Central memory CD4-positive, alpha-beta T cell (primary cell): ENCODE measurements at places on chromosomes 7 and 10.

DNA sequence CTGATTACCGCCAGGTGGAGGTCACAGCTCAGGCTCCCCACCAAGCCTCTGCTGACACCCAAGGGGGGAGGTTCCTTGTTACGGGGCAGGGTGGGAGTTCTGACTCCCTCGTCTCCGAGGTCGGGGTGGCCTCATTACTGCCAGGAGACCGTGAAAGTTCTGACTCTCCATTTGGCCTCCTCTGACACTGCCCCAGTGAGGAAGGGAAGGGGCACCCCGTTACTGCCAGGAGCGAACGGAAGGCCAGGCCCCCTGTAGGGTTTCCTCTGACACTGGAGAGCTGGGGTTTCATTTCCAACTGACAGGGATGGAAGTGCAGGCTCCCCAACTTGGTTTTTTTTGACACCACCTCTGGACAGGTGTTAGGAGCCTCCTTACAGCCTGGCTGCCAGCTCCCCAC is 138.1 kb upstream of the EEPD1 start:
- no peak for DNase-seq

DNA sequence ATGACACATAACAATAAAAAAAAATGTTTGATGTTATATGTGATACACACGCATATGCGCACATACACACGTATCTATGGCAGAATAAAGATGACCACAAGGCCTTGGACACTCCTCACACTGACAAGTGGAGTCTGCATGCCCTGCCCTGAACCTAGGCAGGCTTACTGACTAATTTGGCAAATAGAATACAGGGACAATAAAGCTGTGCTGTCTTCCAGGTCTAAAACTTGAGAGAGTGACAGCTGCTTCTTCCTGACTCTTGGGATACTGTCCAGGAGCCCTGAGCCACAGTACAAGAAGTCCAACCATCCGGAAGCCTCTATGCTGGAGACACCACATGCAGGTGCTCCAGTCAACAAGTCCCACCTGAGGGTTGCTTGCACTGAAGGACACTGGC is 20.3 kb downstream of the PARD3 start:
- no peak for DNase-seq

DNA sequence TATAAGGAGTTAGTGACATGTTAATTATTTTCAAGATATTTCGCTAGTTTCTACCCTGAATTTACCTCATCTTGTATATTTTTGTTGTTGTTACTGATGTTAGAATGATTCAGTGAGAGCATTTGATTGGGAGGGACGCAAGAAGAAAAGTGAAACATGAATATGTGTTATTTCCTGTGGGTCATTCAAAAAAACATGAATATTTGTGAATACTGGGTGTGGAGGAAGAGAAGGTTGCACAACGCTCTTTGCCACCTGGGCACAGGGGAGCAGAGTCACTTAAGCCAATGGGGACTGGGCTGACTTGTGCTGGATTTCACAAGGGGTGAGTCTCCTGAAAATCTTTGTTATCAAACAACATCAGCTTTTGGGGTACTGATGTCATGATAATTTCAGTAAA is 39.5 kb downstream of the AGK start:
- no peak for DNase-seq

DNA sequence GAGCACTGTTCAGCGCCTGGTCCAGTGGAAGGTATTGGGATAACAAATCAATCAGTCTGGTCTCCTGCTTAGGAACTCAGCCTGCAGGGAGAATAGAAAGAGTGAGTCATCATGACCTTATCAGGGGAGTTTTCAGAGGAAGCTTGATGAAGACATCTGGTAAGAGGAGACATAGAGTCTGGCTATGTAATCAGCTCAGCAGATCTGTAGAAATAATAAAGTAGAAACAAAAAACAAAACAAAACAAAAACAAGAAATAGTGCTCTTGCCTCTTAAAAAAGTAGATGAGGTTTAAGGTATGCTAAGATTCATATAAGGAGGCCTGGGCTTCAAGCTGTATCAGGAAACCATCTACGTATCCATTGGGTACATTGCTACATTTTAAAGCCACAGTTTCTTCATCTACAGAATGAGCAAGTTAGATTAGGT is 14.4 kb downstream of the TAS2R41 start:
- DNase-seq = no peak

DNA sequence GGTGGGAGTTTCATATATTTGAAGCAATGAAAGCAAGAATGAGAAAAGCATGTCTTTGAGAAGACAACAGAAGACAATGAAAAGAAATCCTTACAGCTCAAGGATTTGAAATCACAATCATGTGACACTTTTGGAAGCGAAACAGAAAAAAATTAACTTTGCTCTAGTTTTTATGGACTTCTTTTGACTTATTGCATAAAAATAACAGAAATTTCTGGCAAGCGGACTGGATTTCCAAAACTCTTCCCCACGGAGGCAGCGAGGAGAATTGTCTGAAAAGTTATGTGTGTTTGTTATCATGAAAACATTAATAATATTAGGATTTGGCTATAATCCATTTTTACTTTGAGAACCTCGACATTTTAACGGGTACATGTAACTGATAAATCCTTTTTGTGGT is 223.3 kb downstream of the LRMDA start:
- DNase-seq = no peak

GRCh38 chr7:69692611-69693010 is 94.3 kb downstream of the AUTS2 start:
- DNase-seq = no peak

GRCh38 chr10:72639441-72639873 is 13.6 kb upstream of the MICU1 start:
- DNase-seq = no peak

DNA sequence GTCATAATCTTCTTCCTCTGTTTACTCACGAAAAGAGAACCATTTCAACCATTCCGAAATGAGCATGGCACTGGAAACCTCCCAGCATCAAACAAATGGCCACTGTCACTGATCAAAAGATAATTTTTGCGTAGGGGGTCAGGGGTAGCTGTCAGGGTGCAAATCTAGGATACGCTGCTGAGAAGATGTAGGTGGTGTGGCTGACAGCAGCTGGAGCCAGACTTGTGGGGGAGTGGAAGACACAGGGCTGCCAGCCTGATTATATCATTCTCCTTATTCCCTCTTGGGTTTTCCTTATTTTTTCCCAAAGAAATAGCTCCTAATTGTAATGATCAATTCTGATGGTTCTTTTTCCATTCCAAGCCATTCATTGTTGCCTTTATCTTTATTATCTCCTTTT is 266.1 kb downstream of the SORCS1 start:
- DNase-seq = no peak

- DNase-seq = no peak
Measured at GRCh38 chr10:91185239-91185875, 35.1 kb upstream of the PCGF5 start.

DNA sequence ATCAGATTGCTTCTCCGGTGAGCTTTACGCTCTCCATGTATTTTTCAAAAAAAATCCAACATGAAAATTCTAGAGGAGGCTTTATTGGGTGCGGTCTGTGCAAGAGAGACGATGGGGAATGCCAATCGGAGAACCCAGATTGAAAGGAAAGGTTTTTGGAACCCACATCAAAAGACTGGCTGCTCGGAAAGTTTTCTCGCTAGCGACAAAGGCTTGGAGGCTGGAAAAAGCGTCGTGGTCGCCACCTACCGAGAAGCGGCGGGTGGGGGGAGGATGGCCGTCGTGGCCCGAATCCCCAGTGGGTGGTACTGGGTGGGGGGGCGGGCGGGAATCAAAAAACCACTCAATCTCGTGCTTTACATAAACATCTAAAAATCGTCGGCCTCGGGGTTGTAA is 1.1 kb upstream of the GTF2I start:
- DNase-seq = peak; percentile 48

DNA sequence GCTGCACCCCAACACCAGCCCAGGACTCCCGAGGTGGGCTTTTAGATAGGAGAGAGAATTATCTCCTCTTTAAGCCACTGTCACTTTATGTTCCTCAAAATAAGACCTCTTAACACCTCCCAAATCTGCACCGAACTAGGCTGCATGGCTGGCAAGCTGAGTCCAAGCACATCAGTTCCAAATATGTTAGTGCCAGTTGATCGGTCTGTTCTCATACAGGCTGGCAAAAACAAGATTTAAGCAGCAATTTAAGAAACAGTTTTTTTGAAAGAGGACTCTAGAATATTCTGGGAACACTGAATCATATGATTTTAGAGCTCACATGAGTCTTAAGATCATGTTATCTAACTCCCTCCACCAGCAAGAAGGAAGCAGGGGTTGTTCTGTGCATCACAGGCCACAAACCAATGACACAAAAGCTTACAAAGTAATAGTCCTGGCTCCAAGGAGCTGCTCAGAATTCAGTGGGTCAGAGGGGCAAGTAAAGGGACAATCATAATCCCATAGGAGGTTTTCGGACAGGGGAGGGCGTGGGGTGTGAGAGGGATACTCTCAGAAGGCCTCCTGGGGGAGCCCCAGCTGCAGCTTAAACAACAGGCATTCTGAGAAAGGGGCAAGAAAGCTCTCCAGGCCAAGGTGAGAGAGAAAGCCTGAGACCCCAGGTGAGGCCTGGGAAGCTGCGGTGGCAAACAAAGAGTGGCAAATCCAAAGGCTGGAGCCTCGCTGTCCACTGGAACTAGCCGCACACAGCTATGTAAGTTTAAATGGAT is 7.1 kb downstream of the COBL start:
- DNase-seq = no peak

- no peak for DNase-seq
Measured at GRCh38 chr7:128115336-128115820, 84.1 kb upstream of the LRRC4 start.

DNA sequence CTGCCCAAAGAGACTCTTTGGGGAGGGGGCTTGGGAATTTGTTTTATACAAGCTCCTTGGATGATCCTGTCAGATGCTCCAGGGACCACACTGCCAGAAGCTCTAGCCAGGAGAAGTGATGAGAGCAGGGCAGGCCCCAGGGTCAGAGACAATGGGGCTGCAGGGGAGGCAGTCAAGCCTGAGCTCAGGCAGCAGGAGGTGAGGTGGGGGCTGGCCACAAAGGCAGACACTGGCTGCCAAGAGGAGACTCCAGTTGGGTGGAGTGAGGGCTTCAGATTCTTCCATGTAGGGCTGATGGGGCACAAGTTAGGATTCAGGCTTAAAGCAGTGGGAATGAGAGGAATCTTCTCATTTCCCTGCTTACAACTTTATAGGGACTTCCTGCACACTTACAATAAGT is 35.6 kb upstream of the LOXL4 start:
- no peak for DNase-seq

DNA sequence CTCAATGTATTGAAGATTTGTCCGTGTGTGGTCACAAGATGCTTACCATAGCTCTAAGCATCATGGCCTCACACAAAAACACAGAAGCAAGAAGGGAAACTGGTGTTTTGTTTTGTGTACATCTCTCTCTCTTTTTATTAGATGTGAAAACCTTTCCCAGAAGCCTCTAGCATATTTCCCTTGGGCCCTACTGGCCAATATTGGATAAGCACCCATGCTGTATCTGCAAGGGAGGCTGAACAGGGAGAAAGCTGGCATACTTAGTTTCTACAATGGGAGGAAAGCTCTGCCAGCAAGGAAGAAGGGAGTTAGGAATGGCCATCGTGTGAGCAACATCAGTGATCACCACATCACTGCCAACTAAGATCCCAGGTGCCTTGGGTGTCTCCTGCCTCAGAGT is 9.6 kb upstream of the NAMPT start:
- DNase-seq = no peak

DNA sequence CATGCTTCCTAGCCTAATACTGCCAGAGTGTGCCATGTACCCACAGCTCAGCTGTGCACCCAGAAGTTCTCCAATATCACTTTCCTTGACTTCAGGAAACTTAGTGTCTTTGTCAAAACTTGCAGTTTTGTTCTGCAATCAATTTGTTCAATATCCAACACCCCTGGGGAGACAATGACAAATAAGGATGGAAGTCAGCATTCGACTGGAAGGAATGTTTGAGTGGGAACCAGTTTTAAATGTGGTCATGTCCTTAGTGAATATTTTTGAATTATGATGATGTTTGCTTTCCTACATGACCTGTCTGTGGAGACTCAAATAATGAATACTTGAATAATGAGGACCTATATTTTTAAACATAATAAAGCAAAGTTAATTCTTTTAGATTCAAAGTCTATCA is 112.0 kb downstream of the ANK3 start:
- no peak for DNase-seq

- peak; percentile 45 for DNase-seq
Measured at GRCh38 chr7:87218796-87219544, 562 bp downstream of the TMEM243 start.

GRCh38 chr7:98319176-98319575 is 37.7 kb downstream of the BRI3 start:
- DNase-seq = no peak

- peak; percentile 15 for DNase-seq
Measured at GRCh38 chr10:12194752-12195271, 879 bp downstream of the NUDT5 start.

GRCh38 chr10:95640891-95641315 is 15.6 kb downstream of the ALDH18A1 start:
- no peak for DNase-seq

GRCh38 chr7:131021460-131021859 is 287.5 kb upstream of the KLF14 start:
- DNase-seq = no peak

DNA sequence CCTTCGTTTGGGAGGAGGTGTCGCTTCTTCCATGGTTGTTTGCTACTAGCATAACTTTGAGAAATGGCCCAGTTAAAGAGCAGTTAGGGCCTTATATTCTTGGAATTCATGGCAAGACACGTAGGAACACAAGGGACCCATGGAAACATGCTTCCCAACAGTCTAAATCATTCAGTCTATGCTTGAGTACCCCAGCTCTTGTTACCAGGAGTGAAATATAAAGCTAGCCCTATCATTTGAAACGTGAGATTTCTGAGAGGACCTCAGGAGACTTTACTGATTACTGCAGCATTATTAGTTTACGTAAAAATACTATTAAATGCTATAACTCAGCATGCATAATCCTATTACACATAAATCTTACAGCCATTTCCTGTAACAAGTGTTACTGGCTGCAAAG is 328.6 kb upstream of the CDC14C start:
- DNase-seq = no peak

- no peak for DNase-seq
Measured at GRCh38 chr10:122276611-122277208, 5.6 kb downstream of the BTBD16 start.

GRCh38 chr7:123633553-123633952 is 22.1 kb upstream of the LMOD2 start:
- no peak for DNase-seq

DNA sequence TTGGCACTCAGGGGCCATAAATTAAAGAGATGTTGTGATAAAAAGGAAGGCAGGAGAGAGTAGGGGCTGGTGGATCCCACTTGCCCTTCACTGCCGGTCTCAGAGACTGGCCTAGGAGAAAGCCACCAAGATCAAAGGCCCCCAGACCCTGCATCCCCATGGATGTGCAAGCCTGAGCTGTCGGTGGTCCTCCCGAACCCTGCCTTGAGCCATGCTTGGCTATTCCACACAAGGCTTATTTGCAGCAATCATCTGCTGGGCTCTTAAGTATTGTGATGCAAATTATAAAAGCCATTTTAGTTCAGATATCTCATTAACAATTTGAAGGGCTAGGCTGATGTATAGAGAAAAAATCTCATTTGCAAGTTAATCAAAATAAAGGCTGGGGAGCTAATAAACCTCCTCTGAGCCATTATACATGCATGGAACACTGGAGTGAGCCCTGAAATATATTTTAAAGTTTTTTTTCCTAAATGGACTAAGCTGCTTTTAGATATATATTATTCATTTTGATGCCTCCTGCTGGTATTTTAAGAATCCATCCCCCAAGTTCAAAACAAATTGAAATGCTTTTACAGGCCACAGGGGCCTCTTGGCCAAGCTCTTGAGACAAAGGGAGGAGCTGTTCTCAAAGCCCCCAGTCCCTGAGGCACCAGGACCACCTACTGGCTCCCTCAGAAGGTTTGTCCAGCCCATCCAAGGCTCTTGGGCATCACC is 28.1 kb downstream of the OAT start:
- DNase-seq = no peak
